Substantia nigra (tissue), 51 donors: ENCODE measurements at places on chromosomes 3 and 15.

DNA sequence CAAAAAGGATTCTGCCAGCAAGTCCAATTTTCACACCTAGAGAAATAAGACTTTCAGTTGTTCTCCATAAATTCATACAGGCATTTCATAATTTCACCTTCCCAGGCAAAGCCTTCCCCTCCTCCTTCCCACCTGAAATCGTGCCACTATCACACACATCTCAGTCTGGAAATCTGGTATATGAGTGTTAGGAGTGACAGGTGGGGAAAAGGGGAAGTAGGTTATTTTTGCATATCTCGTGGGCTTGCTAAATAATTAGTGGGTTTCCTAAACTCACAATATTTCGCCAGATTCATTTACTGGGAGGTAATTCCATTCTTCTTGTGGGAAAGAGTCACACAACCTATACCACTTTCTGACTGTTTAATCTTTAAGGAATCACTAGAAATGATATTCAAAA, 7.4 kb downstream of the ALDH1A2 start:
- no peak for DNase-seq

GRCh38 chr15:80976851-80977250, 12.8 kb downstream of the MESD start:
- no peak for DNase-seq

DNA sequence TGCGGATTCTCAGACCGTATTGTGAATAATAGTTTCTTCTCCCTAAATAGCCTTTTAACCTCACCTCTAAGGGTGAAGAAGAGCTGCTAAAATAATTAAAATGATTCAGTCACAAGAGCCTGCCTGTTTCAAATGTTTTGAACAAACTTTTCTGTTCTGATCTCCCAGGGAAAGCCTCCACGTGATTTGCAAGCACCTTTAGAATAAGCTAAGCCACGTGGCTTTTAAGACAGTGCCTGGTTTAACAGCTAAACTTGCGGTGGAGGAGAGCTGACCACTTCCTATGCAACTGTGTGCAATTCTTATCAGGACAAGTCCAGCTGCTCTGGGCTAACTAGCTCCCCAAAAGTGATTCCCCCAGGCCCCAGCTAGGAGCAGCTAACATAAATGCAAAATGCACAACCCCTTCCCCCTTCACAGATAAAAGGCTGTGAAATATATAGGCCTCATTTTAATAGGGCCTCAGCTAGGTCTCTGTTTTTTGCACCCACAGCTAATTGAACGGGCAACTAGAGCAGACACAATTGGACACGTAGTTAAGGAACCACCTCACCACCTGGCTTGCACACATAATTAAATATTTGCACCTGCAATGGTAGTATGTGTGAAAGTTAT, 401.2 kb upstream of the NR2F2 start:
- DNase-seq: no peak

- DNase-seq: no peak
These were observed 36.9 kb downstream of the GPR171 start for GRCh38 chr3:151166161-151166560.

DNA sequence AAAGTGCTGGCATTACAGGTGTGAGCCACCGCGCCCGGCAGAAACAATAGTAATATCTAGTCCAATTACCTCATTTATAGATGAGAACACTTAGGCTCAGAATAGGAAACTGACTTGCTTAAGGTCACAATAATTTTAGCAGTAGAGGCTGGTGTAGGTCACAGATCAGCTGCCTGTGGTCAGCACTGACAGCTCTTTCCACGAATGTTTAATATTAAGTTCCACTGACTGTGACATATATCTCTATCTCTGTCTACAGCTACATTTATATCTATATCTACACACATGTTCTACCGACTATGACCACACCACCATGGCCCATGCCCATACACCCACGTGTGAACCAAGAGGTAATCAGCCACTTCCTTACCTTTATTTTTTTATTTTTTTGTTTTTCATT, 40.2 kb upstream of the DLG1 start:
- no peak for DNase-seq

DNA sequence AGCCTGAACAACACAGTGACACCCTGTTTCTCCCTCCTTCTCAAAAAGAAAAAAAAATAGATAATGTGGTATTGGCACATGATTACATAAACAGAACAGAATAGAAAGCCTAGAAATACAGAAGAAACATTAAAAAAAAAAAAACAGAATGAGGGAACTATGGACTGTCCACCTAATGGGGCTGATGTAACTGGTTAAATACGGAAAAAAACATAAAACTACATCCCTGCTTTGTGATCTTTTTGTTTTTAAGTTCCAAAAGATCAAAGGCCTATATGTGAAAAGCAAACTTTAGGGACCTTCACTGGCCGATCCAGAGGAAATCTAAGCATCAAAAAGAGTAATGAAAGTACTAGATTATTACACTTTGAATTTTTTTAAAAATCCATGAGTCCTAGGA, 17.2 kb downstream of the TMEM202 start:
- DNase-seq: no peak

GRCh38 chr15:77901251-77901881, 176.1 kb downstream of the TBC1D2B start:
- DNase-seq: no peak

DNA sequence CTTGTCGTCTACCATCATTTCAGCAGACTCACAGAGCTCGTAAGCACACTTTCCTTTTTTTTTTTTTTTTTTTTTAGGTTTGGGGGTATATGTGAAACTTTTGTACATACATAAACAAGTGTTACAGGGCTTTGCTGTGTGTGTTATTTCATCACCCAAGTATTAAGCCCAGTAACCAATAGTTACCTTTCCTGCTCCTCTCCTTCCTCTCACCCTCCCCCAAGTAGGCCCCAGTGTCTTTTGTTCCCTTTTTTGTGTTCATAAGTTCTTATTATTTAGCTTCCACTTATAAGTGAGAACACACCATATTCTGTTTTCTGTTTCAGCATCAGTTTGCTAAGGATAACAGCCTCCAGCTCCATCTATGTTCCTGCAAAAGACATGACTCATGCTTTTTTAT, 746.8 kb downstream of the GRM7 start:
- no peak for DNase-seq

DNA sequence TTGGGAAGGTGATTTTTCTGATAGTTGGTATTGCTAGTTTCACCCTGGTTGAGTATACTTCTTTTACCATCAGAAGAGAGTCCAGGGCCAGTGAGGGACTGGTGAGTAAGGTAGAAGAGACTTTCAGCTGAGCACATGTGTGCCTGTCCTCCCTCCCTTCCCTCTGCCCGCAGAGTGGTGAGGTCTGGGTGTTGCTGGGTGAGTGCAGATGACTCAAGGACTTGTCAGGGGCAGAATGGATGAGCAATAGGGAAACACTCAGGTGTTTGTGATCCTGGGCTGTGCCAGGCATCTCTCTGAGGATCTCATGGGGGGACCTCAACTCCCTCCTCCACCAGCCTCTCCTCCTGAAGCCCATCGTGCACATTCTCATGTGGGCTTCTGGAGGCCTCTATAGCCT, 76.0 kb upstream of the GSK3B start:
- DNase-seq: no peak

DNA sequence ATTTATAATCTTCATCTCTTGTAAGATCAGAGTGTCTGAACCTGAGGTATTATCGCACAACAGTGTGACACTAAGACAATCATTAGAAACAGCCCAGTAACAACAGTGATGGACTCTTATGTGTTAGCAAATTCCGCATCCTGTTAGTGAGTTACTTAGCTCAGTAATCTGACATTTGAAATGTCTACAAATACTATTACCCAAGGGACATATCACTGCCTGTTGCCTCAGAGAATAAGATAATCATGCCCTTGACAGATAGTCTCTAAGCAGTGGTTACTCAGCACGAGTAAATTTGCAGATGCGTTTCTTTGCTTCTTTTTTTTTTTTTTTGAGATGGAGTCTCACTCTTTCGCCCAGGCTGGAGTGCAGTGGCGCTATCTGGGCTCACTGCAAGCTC, 13.4 kb upstream of the RTP1 start:
- DNase-seq: no peak

GRCh38 chr3:45078910-45079522, 52.9 kb downstream of the CLEC3B start:
- no peak for DNase-seq

DNA sequence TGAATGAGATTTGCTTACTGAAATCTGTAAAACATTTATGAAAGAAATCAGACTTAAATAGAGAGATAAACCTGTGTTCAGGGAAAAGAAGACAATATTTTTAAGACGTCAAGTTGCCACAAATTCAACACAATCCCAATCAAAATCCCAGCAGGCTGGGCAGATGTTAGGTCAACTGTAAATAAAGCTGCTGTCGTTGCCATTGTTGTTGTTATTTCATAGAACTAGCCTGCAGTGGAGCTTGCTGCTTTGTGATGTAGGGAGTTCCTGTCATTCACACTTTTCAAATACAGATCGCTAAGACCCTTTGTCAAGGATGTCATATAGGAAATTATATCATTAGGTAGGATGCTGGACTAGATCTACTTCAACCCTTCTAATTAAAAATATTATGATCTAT, 123.1 kb downstream of the NEO1 start:
- DNase-seq: no peak

DNA sequence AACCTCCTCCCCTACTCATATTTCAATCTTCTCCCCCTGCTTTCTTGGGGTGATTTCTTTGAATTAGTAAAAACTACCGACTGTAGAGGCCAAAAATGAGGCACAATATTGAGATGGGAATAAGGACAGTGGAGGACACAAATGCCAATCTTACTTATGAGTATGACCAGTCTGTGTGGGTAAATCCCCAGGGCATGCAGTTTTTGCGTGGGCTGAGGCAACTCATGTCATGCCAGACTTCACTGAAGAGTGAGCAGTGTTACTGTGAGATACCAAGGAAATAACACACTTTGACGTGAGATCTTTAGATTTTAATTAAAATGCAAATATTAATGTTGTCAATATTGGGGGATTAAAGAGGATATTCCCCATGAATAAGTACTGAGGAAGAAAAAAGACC, 254.3 kb upstream of the ICE2 start:
- DNase-seq: no peak

GRCh38 chr3:22691856-22692628, 511.1 kb upstream of the UBE2E2 start:
- DNase-seq: no peak

DNA sequence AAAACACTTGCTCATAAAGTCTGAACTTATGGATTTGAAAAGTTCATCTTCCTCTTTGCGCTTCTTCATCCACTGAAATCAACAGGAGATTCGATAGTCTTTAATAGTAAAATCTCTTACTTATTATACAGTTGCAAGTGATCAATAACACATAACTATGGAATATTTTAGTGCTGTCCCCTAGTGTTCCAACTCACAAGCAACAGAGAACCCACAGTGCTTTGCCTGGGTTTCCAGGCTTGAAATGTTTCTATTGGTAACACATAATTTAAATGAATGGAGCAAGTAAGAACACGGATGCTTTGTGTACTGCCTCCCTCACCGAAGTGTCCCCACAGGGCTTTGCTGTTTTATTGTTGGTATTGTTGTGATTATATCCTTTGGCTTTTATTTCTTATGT, 93.5 kb downstream of the WDR72 start:
- no peak for DNase-seq

DNA sequence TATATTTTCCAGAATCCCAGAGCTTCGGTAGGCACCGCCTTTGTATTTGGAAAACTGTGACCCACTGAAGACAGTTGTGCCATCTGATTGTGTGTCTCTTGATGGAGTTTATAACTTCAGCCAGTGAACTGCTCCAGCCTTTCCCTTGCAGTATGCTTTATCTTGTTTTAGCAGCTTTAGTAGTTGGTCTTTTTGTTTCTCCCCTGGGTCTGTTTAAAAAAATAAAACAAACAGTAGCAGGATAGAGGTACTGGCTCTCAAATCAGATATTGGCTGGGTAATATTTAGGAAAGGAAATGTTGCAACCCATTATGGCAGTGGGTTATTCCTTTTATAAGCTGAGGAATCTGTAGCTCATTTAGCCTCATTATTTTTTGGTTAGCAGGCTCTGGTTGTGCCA, 151.5 kb upstream of the BFSP2 start:
- DNase-seq: no peak

- peak; percentile 16 for DNase-seq
These were observed 1.9 kb upstream of the LOXL1 start for GRCh38 chr15:73924171-73924921.

GRCh38 chr15:29942143-29942542, 119.9 kb upstream of the TJP1 start:
- no peak for DNase-seq

DNA sequence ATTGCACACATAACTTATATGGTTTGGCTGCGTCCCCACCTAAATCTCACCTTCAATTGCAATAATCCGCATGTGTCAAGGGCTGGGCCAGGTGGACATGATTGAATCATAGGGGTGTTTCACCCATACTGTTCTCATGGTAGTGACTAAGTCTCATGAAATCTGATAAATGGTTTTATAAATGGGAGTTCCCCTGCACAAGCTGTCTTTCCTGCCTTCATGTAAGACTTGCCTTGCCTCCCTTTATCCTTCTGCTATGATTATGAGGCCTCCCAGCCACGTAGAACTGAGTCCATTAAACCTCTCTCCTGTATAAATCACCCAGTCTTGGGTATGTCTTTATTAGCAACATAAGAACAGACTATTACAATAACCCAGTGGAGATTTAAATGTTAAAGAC, 653.9 kb downstream of the ROBO1 start:
- no peak for DNase-seq

DNA sequence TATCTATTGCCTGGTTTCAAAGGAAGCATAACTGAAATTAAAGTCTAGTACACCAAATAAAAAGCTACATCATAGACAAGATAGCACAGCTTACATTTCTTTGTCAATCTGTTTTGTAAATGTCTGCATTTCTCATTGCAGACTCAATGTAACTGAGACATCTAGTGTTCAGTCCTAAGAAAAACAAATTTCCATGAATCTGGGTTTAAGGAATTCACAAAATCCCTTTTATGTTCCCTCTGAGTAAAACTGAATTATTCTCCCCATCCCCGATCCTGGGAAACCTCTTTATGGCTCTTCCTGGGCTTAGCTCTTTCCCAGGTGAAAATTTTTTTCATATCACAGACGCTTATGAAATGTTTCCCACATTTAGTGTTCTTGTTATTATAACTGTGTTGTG, 21.6 kb upstream of the RASA2 start:
- no peak for DNase-seq
